ENCODE measurements at places on chromosomes 11 and 22.

DNA sequence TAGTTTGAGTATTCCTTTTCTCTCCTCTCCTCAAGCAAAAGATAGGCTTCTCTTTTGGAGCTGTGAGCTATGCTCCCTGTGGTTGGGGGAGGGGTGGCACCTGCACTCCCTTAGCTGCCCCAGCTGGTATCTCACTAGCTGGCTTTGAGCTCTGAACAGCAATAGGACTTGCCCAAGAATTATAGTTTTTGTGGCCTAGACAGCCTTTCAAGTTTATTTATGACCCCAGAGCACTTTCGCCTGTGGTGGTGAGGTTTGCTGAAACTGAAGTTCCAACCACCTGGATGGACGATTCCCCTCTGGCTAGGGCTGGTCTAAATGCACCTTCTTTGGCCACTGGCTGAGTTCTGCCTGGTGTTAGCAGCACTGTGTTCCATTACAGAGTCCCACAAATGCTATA lies 37.1 kb upstream of the SLC37A2 start:
- no peak for DNase-seq

DNA sequence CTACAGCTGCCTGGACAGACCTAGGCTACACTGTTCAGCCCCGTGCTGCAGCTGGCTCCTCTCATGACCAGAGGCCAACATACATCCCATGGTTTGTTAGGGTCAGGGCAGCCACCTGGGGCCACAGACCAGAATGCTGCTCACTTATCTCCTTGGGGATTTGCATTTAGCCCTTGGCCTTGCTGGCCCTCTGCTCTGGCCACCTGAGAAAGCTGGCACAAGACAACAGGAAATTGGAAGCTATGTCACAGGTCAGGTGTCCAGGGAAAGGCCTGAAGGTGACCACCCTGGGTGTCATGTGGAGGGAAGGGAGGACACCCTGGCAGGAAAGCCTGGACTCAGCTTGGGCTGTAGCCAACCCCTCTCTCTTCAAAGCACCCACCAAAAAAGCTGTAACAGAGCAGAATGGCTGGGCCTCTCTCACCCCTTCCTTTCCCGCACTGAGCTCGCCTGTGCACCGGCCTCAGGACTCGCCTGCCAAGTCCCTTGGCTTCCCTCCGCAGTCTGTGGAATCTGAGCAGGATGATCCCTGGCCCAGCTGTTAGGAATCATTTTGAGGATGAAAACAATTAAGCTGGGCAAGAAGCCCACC lies 86.3 kb downstream of the SNX19 start:
- DNase-seq = no peak

DNA sequence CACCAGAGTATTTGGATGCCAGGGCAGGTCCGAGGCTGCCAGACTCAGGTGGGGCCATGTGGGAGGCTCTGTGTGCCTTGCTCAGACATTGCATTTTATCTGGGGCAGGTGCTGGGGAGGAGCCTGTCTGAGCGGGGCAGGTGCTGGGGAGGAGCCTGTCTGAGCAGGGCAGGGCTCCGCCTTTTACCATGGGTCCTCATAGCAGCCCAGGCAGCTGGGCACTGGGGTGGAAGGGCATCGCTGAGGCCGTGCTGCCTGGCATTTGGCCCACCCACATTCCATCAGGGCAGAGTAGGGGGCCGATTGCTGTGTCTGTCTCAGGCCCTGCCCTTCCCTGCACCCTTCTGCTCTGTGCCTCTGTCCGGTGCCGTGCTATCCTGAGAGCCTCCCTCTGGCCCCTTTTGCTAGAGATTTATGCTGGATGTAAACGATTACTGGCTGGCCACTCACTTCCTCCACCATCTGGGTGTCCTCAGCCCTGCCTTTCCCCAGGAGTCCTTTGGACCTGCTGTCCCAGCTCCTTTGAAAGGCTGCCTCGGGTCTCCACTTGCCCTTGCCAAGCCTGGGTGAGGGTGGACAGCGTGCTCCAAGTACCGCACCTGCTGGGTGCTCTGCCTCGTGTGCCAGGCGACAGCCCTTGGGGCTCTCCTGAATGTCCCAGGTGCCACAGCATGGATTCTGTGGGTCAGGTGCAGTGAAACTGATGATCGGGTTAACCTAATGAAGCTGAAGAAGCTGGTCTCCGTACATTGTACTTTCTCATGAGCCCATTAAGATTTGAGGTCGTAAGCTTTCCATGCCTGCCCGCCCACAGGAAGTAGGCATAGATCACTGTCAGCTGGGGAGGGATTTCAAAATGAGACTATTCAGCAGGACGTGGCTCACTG lies 281.6 kb downstream of the TBC1D22A start:
- no peak for DNase-seq

DNA sequence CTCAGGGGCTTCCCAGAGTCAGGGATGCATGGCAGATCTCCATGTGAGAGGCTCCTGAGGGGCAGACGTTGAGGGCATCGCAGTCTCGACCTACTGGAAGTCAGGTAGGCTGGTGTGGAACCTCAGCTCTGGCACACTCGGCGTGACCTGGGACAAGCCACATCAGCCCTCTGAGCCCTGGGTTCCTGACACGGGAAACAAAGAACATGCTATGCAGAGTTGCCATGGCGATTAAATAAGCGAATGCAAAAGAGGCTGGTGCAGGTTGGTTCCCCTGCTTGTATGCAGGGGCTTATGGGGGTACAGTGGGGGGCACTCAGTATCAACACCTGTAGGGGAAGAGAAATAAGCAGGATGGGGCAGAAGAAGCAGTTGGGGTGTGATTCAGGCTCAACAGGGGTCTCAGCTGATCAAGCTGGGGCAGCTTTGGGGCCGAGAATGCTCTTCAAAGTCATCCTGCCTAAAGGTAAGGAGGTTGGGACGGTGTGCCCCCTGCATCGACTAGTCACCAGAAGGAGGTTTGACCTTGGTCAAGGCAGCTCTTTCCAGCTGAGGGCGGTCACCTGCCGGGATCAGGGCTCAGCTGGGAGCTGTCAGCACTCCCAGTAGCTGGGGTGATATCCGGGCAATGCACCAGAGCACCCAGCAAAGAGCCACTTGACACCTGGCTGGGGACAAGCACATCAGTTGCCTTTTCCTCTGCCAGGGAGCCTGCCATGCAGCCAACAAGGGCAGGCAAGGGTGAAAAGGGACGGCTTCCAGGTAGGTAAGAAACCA lies 442.7 kb downstream of the MIAT start:
- DNase-seq = no peak

- no peak for DNase-seq
Measured at GRCh38 chr22:49734390-49734789, 93.3 kb downstream of the BRD1 start.

All from stimulated activated CD4-positive, alpha-beta T cell treated with anti-CD3 and anti-CD28 coated beads, Interleukin-1b, Interleukin-23, amount 100 ng/mL, for 1 hour (primary cell).